ENCODE measurements at places on chromosomes 3 and 15.

DNA sequence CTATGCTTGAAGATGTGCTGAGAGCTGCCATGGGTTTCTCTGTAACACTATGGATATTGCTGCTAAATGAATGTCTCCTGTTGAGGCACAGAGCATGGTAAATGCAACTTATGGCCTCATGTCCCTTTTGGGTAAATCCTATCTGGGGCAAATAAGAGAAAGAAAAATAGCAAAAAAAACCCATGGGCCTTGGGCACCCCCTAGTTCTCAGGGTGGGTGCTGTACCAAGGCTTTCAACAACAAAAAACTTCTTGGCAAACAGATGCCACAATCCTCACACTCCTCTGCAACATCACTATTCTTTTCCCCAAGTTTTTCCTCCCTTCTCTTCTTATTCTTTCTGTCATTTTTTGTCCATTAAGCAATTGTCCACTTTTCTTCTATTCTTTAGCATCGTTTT lies 340.1 kb upstream of the ROBO2 start:
- no peak for DNase-seq

DNA sequence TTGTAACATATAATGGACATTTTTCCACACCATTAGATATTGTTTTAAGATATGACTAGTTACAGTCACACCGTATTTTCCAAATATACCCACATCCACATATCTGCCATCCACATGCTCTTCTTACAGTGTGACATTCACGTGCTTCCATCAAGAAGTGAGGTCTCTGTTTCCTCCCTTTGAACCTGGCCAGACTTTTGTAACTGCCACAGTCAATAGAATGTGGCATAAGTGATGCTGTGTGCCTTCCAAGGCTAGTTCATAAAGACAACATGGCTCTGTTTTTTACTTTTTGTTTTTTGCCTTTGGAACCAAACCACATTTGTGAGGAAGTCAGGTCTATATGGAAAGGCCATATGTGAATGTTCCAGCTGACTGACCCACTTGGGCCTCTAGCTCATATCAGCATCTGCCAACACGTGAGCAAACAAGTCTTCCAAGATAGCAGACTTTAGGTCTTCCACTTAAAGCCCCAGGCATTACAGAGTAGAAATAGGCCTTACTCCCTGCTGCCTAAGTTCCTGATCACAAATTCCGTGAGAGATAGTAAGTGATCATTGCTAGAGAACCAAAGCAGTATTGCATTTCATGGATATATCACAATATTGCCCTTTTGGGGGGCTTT lies 27.1 kb downstream of the EIF1B start:
- no peak for DNase-seq

DNA sequence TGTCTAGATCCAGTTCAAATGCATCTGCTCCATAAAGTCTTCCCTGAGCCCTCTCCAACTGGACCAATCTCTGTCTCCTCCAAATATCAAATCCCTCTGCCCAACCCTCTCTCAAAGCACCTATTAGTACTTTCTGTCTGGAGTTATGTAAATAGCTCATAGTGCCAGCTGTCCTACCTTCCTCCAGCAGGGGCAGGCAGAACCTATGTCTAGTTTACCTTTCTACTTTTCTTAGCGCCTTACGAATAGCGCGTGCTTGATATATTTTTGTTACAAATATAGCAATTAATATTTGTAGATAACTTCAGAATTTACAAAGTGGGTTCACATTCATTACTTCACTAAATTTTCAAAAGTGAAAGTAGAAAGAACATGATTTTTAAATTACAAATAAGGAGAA lies 14.0 kb upstream of the CCDC80 start:
- DNase-seq: no peak

DNA sequence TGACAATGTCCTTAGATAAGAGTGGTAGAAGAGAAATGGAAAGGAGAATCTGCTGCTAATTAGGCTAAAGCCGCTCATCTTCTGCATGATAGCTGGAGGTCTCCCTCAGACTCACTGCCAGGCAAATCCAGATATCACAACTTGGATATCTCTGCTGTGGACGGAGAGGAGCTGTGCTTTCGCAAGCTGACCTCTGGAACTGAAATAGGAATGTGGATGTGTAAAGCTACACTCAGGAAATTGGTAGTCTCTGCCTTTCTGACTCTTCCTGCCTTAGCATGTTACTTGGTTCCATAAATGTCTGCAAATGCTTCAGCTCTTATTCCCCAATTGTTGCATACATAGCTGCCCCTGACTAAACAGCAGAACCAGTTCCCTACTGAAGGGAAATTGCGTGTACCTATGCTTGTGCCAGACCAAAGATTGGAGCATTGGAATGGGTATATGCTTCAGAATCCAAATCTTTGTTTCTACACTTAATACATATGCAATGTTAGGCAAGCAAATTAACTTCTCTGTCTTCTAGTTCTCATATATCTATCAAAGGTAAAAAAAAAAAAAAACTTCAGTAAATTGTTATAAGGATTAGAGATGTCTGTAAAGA lies 74.7 kb upstream of the ROBO2 start:
- DNase-seq: no peak

DNA sequence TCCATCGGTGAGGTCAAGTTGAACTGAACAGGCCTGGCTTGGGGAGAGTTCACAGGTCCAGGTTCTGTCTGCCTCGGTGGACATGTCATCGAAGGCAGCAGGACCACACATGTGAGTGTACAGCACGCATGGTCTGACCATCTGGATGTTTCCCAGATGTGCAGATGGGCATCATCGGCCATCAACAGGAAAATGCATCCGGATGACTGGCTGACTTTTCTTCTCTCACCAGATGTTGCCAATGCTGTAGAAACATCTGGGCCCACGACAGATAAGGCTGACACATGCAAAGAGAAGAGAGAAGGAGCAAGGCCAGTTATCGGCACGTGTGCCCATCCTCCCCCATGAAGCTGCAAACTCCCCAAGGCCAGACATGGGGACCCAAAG lies 45.1 kb downstream of the NOX5 start:
- no peak for DNase-seq

- DNase-seq: peak; percentile 23
These were observed 150.5 kb upstream of the UBE2E2 start for GRCh38 chr3:23052620-23053019.

- DNase-seq: no peak
These were observed 13.9 kb downstream of the PHLDB2 start for GRCh38 chr3:111872979-111873378.

DNA sequence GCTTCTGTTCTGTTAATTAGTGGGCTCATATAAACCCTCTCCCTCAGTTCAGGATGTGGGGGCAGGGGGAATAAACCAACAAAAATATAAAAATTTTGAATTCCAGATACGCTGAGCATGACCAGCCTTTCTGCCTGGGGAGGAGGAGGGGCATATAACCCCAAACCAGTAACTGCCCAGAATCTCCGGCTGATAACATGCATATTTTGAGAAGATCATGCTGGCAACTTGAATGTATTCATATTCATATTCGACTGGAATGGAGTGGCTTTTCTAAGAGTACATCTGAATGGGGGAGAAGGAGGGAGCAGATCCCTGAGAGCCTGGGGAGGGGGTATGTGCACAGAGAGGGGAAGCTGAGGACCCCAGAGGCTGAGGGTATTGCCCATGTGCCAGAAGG lies 54.5 kb upstream of the LCTL start:
- no peak for DNase-seq

GRCh38 chr3:130825762-130826299 lies 68.1 kb upstream of the ATP2C1 start:
- no peak for DNase-seq
